ENCODE measurements at places on chromosomes 5 and 9. TPM values are rescaled to one million over a fixed set of nuclear protein-coding genes. Genes with fewer than 3 reads are reported as not detected.

GRCh38 chr5:81639556-81639955 is 111.3 kb downstream of the SSBP2 start:
- peaks cover 5% of the 10 kb centered on the region for H3K36me3 ChIP-seq
- H3K4me3 ChIP-seq: no peak overlapping the region
- no peak overlapping the region for H3K27ac ChIP-seq
- peaks cover 7% of the 10 kb centered on the region for H3K4me1 ChIP-seq

Gene ENTREP1
- total RNA-seq: 176 TPM

Gene OBP2B
- total RNA-seq: not detected

GRCh38 chr9:126028746-126029145 is 281.6 kb downstream of the PBX3 start:
- DNase-seq: no peak
- no peaks in the 10 kb centered on the region for H3K4me1 ChIP-seq
- no peaks in the 10 kb centered on the region for H3K27me3 ChIP-seq
- H3K36me3 ChIP-seq: no peaks in the 10 kb centered on the region

GRCh38 chr9:89801341-89801740 is 196.5 kb downstream of the GADD45G start:
- no peaks in the 10 kb centered on the region for H3K27me3 ChIP-seq
- H3K36me3 ChIP-seq: no peaks in the 10 kb centered on the region
- no peak overlapping the region for H3K27ac ChIP-seq
- peaks cover 17% of the 10 kb centered on the region for H3K4me1 ChIP-seq
- H3K4me3 ChIP-seq: no peak overlapping the region

- no peaks in the 10 kb centered on the region for H3K36me3 ChIP-seq
- no peak overlapping the region for H3K27ac ChIP-seq
- H3K4me3 ChIP-seq: no peak overlapping the region
These were observed 41.8 kb upstream of the PAM start for GRCh38 chr5:102713278-102713677.

DNA sequence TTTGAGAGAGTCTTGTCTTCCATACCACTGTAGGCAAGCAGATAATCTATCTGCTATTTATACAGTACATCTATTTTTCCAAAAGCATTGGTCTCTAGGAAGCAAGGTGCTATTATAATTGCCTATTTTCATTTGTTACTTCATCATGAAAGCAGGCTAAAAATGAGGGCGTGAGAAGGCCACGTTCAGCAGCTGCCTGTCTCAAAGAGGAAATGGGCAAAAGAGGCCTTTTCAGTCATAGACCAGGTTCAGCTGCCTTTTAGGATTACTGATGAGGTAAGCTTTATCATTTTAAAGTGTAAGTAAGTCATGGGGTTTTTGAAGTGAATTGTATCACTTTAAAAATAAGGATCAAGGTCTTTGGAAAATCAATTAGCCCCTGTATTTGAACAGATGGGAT is 1091.1 kb upstream of the DMAC1 start:
- H3K4me1 ChIP-seq: peaks cover 14% of the 10 kb centered on the region
- no peak overlapping the region for H3K4me3 ChIP-seq
- no peak for DNase-seq
- H3K27me3 ChIP-seq: no peaks in the 10 kb centered on the region

Data from cardiac muscle cell (in vitro differentiated cells and primary cell).